ENCODE measurements at places on chromosomes 4 and X.

- no peak for DNase-seq
Measured at GRCh38 chrX:79371640-79372039, 4.5 kb upstream of the ITM2A start.

- DNase-seq, result no peak
Measured at GRCh38 chr4:84338367-84338766, 160.7 kb downstream of the NKX6-1 start.

DNA sequence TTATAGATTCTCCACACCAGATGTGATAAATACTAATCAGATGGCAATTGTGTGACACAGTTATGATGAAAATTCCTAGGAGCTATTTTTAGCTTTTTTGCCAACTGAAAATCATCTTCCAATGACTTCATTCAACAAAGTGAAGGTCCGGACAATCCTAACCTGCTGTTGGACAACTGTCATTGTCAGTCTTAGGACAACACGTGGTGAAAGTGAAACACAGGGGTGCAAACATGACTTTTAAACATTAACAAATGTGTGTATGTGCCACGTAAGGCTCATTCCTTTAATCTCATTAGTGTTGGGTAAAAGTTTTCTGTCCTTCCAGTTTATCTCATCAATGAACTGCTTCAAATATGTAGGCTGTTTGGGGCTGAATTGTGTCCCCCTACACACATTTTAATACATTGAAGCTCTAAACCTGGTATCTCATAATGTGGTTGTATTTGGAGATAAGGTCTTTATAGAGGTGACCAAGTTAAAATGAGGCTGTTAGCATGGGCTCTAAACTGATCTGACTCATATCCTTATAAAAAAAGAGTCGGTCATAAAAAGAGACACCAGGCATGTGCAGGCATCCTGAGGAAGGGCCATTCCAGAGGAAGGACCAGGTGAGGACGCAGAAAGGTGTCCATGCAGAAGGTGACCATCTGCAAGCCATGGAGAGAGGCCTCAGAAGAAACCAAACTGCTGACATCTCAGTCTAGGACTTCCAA lies 41.2 kb upstream of the SMAD1 start:
- DNase-seq, result no peak

GRCh38 chr4:794900-795725 lies 30.8 kb downstream of the CPLX1 start:
- no peak for DNase-seq

GRCh38 chr4:188002751-188003150 lies 7.2 kb downstream of the ZFP42 start:
- no peak for DNase-seq

DNA sequence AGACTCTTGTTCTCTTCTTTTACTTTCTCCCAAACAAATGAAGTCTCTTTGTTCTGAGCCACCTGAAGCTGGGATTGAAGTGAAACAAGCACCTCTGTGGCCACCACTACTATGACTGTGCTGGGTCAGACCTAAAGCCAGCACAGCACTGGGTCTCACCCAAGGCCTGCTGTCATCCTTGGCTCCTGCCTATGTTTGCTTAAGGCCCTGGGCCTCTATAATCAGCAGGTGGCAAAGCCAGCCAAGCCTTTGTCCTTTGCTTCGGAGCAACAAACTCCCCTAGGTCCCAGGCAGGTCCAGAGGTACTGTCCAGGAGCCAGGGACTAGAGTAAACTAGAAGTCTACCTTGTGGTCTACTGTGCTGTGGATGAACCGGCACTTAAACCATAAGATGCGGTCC lies 220.6 kb upstream of the ARSJ start:
- no peak for DNase-seq

- no peak for DNase-seq
Measured at GRCh38 chrX:108090491-108091263, 665 bp downstream of the PSMD10 start.

GRCh38 chr4:144970597-144970996 lies 127.4 kb downstream of the ANAPC10 start:
- no peak for DNase-seq

DNA sequence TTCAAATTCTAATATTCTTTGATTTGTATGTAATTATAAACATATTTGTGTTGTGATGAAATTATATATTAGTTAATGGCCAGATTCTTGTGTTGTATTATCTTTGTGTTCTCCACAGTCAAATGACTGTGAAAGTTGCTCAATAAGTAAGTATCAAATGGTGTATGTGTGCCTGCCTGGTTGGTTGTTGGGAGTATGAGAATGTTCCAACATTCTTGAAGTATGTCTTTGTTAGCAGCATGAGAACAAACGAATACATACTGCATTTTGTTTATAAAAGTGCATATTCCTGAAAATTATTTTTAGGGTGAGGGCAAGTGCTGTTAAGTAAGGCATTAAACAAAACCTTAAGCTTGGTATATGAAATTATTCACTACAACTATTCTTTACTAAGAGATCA lies 16.2 kb downstream of the ARHGEF38 start:
- DNase-seq, result no peak

DNA sequence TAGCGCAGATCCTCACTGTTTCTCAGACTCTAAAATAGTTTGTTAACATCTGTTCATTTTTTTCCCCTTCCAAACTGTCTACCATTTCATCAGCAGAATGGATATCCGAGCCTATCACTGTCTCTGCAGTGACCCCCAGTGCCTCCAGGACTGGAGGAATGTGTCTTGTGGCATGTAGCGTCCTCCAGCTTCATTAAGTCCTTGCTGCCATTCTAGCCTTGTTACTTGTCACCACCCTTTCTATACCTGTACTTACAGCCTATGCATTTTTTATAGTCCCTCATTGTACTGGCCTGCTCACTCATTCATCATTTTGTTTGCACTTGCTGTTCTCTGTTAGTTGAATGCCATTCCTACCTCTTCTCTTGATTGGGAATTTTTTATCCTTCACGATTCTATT lies 179.1 kb downstream of the BMPR1B start:
- DNase-seq, result no peak

- DNase-seq, result no peak
Measured at GRCh38 chrX:1853916-1854315, 239.1 kb downstream of the ASMT start.

GRCh38 chrX:102745857-102746584 lies 25.5 kb downstream of the GPRASP3 start:
- DNase-seq, result no peak

- no peak for DNase-seq
Measured at GRCh38 chr4:155071962-155072361, 136.5 kb upstream of the NPY2R start.

- no peak for DNase-seq
Measured at GRCh38 chrX:118688935-118689334, 38.5 kb upstream of the IL13RA1 start.

DNA sequence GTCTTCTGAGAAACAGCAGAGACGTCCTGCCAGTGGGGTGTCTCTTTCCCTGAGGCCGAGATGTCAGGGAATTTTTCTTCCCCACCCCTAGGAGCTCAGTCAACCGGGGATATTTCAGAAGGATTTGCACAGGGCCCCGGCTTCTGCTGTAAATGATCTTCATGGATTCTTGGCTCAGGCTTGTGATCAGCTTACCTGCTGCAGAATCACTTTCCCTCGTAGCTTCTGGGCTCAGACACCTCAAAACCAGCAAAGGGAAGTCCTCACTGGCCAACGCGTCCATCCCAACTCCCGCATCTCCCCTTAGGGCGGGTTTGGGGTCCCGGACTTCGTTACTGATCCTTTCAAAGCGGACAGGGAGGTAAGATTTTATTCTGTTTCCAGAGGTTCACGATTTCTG lies 212.7 kb downstream of the SHOX start:
- DNase-seq, result no peak

GRCh38 chr4:99863804-99864203 lies 30.4 kb downstream of the LAMTOR3 start:
- DNase-seq, result no peak

DNA sequence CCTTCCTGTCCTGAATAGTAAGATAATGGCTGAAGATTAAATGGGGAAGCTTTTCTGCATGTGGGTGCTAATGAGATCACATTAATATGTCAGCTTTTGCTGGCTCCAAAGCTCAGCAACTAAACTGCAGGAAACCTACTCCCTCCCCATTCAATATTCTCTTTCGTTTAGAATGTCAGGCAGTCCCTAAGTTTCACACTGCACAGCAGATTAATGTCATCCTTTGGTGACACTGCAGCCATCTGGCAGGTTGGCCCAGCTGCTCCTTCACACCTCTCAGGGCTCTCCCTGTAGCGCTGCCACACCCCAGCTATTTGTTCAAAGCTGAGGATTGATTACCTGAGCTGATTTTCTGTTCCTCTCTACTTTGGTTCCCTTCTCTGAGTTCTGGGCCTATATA lies 110.5 kb downstream of the KDR start:
- no peak for DNase-seq

- DNase-seq, result no peak
Measured at GRCh38 chr4:186148336-186148975, 42.9 kb upstream of the CYP4V2 start.

DNA sequence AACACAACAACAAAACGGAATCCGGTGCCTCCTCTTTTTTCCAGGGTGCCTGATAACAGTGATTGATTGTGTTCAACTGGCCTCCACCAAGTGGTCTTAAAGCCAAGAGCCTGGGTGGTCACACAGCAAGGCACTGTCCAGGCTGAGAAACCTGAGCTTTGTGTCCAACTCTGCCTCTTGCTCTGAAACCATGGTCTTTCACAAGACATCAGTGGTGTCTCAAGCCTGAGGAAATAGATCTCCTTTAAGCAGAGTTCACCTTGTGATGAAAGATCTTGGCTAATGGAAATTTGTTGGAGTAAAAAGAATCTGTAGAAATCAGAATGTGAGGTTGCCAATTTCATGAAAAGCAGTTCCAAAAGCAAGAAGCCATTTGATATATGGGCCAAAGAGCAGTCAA lies 47.3 kb upstream of the ACSL1 start:
- no peak for DNase-seq
